ENCODE measurements at places on chromosomes 2 and 18. TPM values are rescaled to one million over a fixed set of nuclear protein-coding genes. Genes with fewer than 3 reads are reported as not detected.

The MAP3K19 gene
- not detected for total RNA-seq

The GKN1 gene
- not detected for total RNA-seq

The CHRNG gene
- not detected for total RNA-seq

The GAREM2 gene
- 0.68 TPM for total RNA-seq

The CKAP2L gene
- total RNA-seq = 14.0 TPM

Measured in esophagus mucosa (tissue), 1 donor.